ENCODE measurements at places on chromosomes 6 and 20.

DNA sequence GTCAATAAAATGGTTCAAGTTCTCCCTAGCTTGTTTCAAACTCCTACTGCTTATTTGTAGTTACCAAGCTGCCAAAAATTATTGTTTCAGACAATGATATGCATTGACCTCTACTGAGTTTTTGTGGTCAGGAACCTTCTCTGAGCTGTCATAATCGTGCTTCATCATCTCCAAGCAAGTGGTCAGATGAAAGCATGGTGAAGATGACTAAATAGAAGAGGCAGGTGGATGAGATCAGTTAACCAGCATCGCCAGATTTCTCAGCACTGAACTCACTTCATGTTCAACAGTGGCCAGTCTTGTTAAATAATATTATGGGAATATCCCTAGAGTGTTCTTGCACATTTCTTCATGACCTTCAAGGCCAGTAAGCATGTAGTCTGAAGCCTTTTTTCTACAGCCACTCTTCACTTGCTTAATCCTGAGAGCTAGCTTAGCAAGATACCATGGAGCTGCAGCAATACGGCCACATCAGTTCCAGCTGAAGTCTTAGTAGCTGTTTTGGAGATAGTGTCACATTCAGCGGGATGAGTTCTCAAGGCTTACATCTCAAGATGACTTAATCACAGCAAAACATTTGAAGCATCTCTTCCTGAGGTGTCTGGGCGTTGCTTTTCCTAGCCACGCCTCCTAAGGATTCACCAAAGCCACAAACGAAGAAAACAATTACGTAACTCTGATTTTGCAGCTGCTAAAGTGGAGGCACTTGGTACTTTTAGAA lies 101.6 kb upstream of the TMEM30A start:
- no peak for DNase-seq

GRCh38 chr20:17507032-17507431 lies 24.1 kb downstream of the BFSP1 start:
- DNase-seq: no peak

- DNase-seq: no peak
These were observed 429.2 kb upstream of the IRAK1BP1 start for GRCh38 chr6:78438135-78438534.

DNA sequence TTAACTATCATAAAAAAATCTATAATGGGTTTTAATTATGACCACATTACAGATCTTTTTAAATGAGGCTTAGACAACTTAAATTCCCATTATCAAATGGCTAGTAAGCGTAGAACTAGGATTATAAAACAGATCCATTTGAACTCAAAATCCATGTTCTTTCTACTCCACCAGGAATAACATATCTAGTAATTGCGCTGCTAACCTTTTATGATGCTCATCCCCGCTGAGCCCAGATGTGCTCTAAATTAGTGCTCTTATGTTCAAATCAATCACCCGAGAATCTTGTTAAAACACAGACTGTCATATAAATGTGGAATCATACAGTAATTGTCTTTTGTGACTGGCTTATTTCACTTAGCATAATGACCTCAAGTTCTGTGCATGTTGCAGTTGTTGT lies 903.1 kb downstream of the PHF3 start:
- no peak for DNase-seq

- no peak for DNase-seq
These were observed 652.8 kb downstream of the PRKN start for GRCh38 chr6:162074641-162075275.

DNA sequence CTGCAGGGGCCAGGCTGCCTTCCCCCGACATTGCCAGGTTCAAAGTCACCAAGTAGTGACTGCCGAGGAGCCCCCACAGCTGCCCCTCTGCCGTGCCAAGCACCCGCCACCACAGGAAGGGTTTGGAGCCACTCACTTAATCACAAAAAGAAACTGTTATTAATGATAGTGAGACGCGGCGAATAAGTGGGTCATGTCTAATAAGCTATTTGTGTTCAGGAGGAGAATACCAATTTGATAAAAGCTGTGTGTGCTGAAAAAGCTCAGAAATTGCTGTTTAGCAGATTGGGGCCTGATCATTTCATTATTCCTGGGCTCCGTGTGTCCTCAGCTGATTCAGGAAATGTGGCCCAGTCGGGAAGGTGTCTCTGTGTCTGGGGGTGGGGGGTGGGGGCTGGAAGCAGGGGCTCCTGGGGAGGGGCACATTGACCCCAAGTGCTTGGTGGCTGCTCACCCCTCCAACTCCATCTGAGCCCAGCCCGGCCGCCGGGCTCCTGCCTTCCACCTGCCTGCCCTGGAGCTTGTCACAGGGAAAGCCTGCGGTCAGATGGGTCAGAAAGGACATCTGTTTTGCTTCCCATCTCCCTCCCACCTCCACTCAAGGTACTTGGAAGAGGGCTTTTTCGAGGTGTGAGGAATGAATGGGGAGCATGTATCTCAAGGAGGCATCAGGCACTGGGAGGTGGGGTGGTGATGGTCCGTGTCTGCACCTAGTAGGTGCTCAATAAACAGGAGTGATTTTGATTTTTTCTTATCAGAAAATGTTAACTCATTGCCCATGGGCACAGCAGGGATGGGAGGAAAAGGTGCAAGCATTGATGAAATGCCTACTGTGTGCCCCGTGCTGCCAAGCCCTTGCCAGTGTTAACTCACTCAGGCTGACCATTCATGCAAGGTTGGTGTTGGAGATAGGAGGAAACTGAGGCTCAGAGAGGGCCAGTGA lies 3.0 kb downstream of the VSTM2L start:
- no peak for DNase-seq
